Jurkat, Clone E6-1 (cell line): ENCODE measurements at places on chromosomes 4 and X.

GRCh38 chr4:86403575-86403974 is 43.7 kb upstream of the MAPK10 start:
- DNase-seq, result no peak

GRCh38 chr4:106035204-106035603 is 139.9 kb downstream of the NPNT start:
- DNase-seq, result no peak

GRCh38 chr4:185395238-185395955 is at the start of gene LRP2BP:
Gene LRP2BP, minus strand, starts transcription at chr4:185395924. Its CDS starts 17,738 bp downstream, at chr4:185378186.
- peak; percentile 71 for DNase-seq

DNA sequence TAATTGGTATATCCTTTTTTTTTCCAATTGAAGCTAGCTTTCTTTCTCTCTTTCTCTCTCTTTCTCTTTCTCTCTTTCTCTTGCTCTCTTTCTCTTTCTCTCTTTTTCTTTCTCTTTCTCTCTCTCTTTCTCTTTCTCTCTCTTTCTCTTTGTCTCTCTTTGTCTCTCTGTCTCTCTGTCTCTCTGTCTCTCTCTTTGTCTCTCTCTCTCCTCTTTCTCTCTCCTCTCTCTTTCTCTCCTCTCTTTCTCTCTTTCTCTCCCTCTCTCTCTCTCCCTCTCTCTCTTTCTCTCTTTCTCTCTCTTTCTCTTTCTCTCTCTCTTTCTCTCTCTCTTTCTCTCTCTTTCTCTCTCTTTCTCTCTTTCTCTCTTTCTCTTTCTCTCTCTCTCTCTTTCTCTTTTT is 66.6 kb downstream of the ASMT start:
- no peak for DNase-seq
